ENCODE measurements at places on chromosomes 16 and 17.

GRCh38 chr16:67013233-67013822, 15.6 kb upstream of the CBFB start:
- peak; percentile 84 for DNase-seq

DNA sequence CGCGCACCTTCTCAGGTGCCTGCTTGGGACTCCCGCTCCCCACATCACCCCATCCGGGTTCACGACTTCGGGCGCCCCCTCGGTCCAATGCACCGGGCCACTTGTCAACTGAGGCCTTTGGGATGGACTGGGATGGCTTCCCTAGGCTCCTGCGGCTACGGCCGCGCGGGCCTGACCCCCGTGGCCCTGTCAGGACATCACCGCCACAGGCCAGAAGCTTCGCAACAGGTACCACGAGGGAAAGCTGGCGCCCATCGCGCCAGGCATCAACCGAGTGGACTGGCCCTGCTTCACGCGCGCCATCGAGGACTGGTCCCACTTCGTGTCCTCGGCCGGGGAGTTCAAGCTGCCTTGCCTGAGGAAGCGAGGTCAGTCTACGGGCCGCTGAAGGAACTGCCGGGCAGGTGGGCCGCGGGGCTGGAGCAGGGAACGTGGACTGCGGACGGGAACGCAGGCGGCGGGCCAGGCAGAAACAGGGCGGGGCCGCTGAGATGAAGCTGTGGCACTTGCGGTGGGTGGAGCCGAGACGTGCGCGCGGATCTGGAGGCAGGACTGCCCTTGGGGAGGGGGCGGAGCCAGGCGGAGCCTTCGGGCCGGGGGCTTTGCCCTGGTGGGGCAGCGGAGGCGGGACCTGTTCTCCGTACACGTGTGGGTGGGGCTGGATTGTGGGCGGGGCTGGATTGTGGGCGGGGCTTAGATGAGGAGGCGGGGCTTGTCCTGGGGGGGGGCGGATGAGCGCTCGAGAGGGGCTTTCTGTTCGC, 13.7 kb upstream of the CNGB1 start:
- peak; percentile 87 for DNase-seq

DNA sequence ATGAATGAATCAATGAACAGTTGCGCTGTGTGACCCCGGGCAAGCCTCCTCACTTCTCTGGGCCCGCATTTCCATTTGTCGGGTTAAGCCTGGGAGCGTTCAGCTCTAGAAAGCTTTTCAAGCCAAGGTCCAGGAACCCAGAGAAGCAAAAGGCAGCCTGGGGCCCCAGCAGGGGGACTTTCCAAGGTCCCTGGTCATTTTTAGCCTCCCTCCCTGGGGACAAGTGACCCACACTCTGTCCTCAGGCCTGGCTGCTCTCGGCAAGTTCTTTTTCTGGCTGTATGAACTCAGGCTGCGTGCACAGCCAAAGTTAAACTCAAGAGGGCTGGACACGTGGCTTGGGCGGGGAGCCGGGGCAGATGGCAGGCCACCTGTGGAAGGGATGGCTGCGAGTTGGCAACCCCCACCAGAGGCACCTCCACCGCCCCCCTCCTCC, 41.4 kb upstream of the CIBAR2 start:
- peak; percentile 60 for DNase-seq

GRCh38 chr16:77918809-77919707, 103.3 kb upstream of the CLEC3A start:
- DNase-seq, result no peak

DNA sequence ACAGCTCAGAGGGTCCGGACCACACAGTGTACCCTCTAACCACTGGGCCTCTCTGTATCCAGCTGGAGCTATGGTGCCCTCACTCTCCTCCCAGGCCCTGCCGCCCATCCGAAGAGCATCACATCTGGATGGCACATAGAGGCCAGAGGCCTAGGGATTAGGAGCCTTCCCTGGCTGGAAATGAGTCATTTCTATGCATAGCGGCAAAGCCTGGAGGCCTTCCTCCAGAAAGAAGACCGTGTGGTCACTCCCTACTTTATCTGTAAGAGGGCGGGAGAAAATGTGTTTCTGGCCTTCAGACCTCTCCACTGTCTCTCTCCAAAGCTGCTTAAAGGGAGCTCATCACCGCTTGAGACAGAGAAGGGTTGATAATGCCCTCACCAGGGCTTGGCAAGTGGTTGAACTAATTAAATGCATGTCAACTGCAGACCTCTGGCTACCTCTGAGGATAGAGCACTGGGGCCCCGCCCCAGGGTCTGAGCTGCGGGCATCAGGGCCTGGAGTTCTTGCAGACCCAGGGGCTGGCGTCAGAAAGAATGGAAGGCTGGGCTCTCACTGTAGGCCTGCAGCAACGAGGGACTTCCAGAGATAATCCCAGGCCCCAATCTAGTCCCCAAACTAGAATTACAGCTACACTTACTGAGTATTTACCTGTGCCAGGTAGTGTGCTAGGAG, 122.2 kb downstream of the IRX5 start:
- DNase-seq, result no peak

DNA sequence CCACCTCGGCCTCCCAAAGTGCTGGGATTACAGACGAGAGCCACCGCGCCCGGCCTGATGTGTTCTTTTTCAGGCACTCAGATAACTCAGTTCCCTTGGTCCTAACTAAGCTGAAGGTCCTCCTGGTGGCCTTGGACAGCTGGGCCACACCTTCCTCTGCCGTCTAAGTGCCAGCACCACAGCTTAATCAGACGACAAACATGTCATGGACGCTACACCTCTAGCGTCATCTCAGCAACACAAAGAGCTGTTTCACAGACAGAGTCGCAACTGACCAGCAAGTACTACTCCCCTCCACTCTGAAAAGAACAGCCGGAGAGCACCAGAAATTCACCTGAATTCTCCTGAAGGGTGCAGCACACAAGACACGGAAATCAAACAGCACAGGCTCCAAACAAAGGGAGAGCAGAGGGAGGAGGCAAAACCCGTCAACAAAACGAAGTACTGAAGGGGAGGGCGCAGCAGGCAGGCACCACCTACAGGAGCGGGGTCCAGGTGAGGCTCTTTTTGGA, 4.4 kb downstream of the TRAP1 start:
- no peak for DNase-seq

- DNase-seq, result peak; percentile 42
Observed at GRCh38 chr17:79340333-79341221, 266.0 kb downstream of the ENGASE start.

- DNase-seq, result no peak
Observed at GRCh38 chr17:50863221-50863843, 2.8 kb downstream of the TOB1 start.

DNA sequence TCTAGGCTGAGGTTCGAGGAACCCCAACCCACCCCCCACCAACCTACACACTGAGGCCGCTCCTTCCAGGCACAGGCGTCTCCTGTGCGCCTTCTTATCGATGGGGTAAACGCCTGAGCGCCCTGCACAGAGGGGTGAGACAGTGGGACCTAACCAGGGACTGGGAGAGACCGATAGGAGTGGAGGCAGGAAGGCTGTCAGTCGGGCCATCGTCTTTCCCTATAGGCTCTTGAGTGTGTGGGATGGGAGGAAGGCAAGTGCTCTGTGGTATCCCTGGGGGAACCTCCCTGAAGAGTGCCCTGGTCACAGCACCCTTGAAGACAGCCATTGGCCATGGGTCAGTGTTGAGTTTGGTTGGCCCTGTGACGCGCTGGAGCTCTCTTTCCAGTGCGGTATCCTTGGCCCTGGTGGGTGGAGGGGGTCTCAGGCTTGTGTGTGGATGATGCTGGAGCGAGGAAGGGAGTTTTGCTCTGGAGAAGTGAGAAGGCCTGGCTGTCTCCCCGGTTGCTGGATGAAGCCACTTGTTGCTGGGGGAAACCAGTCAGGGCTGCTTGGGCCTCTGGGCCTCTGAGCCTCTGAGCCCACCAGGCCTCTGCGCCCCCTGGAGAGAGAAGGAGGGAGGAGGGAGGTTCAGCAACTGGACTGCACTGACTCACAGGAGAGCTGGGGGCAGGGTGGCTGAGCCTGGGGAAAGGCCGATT, 1.7 kb downstream of the GPRC5C start:
- peak; percentile 55 for DNase-seq

GRCh38 chr17:13400491-13400890, 201.2 kb downstream of the HS3ST3A1 start:
- no peak for DNase-seq

GRCh38 chr16:4247460-4247784, 5.5 kb upstream of the SRL start:
- no peak for DNase-seq

- DNase-seq, result no peak
Observed at GRCh38 chr17:80296221-80296620, 35.6 kb downstream of the RNF213 start.

- no peak for DNase-seq
Observed at GRCh38 chr16:28494121-28494851, at the start of gene APOBR. TSS of gene APOBR (plus strand) at chr16:28494643. CDS start at chr16:28494682, 39 bp downstream.

GRCh38 chr16:88804552-88805339, 1.2 kb downstream of the CDT1 start:
- no peak for DNase-seq

DNA sequence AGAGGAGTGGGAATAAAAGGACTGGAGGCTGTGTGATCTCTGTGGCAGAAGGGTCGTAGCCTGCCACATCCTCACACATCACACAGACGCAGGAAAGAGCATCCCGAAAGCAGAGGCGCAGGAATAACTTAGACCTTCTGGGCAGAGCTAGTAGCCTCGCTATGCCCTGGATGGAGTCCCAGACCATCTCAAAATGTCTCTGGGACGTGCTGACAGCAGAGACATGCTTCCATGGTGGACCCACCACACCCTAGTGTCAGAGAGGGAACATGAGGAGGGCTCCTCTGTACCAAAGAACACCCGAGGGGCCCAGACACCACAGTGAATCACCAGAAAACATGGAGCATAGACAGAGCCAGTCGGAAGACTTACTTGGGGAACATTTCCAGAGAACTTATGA, 29.6 kb upstream of the FAAP100 start:
- no peak for DNase-seq

- DNase-seq, result no peak
Observed at GRCh38 chr17:70624211-70624610, 454.9 kb downstream of the KCNJ2 start.

GRCh38 chr17:17269926-17270773, 10.9 kb downstream of the COPS3 start:
- no peak for DNase-seq

DNA sequence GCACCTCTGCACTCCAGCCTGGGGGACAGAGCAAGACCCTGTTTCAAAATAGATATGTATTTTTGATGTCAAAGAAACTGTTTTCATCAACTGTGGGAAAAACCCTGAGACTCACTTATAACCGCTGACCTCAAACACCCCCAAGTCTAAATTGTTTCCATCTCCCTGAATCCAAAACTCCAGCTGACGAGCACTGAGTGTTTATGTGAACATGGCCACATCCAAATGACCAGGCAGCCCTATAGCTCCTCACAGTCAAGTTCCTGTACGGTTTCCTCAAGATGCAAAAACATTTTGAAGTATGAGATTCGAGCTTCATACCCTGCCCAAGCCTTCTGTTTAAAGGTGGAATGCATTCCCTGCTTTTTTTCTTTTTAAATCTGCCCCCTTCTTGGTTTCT, 45.3 kb upstream of the ZCCHC14 start:
- no peak for DNase-seq

DNA sequence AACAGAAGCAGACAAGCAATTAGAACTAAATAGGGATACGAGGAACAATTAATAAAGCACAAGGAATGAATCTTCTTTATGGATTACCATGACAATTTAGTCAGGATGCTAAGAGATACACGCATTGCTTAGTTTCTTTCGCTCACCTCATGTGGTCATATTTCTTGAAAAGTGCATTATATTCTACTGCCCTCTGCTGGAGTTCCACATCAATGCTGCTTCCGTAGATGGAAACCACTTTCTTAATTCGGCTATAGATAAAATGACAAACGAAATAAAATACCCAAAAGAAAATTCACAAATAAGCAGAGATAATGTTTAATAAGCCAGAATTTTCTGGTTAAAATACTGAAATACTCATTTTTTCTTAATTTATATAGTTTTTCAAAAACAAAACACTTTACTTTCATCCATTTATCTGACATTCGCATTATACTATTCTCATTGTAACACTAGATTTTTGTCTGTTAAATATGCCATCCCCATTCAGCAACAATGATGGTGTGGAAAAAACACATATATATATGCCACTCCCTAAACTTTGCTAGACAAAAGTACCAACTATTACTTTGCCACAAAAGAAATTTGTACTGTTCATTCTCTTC, 22.0 kb upstream of the PHLPP2 start:
- no peak for DNase-seq

DNA sequence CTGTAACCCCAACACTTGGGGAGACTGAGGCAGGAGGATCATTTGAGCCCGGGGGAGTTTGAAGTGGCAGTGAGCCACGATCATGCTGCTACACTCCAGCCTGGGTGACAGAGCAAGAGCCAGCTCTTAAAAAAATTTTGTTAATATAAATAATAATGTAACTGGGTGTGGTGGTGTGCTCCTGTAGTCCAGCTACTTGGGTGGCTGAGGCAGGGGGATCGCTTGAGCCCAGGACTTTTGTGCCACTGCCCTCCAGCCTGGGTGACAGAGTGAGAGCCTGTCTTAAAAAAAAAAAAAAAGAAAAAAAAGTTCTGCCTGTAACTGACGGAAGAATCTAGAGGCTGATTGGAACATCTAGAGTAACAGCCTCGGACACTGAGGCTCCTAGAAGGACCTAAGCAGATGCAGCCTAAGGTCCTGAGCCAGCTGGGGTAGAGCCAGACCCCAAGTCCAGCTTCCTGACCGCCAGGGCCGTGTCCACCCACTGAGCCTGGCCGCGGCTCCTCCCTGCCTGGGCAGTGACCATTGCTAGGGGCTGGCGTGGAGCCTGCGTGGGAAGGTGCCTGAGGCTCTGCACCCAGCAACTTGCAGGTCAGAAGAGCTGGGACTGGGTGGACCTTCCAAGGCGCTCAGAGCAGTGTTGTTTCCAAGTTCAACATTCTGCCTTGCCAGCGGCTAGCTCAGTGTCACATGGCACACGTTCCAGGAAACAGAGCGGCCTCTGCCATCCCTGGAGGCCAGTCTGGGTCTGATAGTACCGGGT, 209.4 kb upstream of the CIBAR2 start:
- peak; percentile 94 for DNase-seq

- DNase-seq, result no peak
Observed at GRCh38 chr16:70442344-70442743, 3.4 kb upstream of the ST3GAL2 start.

- DNase-seq, result no peak
Observed at GRCh38 chr17:74918906-74919305, 4.1 kb downstream of the USH1G start.

GRCh38 chr17:33285413-33285812, 7.7 kb downstream of the ASIC2 start:
- DNase-seq, result no peak

GRCh38 chr17:19273731-19274130, 36.6 kb downstream of the EPN2 start:
- DNase-seq, result no peak

- no peak for DNase-seq
Observed at GRCh38 chr17:30267625-30268024, 24.1 kb downstream of the BLMH start.
